IMR-90 (cell line): ENCODE measurements at places on chromosomes 13 and 19. TPM values are rescaled to one million over a fixed set of nuclear protein-coding genes. Genes with fewer than 3 reads are reported as not detected.

GRCh38 chr13:46355901-46356590 lies 31.0 kb downstream of the RUBCNL start:
- no peak for DNase-seq

DNA sequence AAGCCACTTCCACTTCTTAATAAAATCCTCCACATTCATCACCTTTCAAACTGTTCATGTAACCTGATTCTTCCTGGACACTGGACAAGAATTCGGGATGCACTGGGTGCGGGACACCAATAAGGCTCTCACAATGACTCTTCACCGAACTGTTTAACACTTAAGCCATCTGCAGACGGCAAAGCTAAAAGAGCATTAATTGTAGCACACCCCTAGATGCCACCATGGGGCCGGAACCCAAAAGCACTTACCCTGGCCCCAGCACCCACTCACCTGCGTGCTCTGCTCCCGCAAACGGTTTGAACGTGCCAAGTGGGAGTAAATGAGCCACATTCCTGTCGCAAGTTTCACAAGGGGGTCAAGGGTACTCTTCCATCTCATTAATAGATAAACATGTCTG lies 254.3 kb upstream of the PRR20A start:
- DNase-seq: no peak

GRCh38 chr13:89923736-89924135 lies 1423.8 kb upstream of the MIR17HG start:
- DNase-seq: peak; percentile 0

DNA sequence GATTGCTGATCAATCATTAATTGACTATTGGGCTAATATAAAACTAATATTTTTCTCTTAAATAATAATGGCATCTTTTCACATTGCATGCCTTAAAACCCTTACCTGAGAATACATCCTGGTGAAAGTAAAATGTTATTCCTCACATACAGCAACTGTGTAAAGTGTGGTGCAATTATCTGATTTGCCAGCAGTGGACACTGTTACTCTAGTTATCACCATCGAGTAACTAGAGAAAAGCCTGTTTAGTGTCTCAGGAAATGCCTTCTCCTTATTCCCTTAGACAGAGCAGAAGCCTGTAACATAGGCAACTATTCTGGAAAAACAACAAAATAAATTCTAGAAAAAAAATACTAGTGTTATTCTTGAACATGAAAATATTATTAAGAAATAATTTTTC lies 459.8 kb downstream of the FGF14 start:
- DNase-seq: peak; percentile 16

DNA sequence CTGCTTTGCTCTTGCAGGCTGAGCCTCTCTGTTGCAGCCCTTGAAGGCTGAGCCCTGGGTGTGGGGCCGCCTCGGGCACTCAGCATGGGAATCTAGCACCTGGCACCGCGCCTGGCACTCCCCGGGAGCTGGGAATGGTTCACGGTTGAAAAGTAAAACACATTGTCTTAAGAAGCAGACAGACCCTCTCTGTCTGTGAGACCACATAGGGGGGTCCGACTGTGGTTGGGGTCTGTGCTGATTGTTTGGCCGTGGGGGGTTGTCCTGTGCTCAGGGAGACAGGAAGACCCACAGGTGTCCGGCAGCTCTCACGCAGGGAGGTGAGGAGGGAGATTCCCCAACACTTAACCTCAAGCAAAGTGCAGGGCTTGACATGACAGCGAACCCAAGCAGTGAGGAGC lies 64.8 kb downstream of the SOX1 start:
- no peak for DNase-seq

- no peak for DNase-seq
Measured at GRCh38 chr19:48606463-48607358, at the start of gene SPACA4. Gene SPACA4, plus strand, starts transcription at chr19:48606742. Its CDS starts 237 bp downstream, at chr19:48606979.

GRCh38 chr13:44908266-44908665 lies 81.0 kb downstream of the NUFIP1 start:
- no peak for DNase-seq

DNA sequence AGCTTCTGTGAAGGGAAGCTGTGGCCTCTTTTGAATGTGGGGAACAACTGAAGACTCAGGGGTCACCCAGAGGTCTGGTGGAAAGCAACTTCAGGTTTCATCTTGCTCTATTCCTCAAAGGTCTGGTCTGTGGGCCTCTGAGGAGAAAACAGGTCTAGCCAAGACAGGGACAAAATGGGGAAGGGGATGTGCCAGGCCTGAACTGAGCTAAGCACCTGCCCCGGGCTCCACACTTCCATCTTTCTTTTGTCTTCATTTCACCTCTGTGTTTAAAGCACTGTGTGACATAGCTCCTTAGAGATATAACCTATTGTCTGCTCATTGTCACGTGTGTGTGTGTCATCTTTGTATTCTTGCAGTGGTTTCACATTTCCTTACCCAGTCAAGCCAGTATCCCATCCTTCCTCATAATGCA lies 19.9 kb upstream of the GDF15 start:
- DNase-seq: no peak

DNA sequence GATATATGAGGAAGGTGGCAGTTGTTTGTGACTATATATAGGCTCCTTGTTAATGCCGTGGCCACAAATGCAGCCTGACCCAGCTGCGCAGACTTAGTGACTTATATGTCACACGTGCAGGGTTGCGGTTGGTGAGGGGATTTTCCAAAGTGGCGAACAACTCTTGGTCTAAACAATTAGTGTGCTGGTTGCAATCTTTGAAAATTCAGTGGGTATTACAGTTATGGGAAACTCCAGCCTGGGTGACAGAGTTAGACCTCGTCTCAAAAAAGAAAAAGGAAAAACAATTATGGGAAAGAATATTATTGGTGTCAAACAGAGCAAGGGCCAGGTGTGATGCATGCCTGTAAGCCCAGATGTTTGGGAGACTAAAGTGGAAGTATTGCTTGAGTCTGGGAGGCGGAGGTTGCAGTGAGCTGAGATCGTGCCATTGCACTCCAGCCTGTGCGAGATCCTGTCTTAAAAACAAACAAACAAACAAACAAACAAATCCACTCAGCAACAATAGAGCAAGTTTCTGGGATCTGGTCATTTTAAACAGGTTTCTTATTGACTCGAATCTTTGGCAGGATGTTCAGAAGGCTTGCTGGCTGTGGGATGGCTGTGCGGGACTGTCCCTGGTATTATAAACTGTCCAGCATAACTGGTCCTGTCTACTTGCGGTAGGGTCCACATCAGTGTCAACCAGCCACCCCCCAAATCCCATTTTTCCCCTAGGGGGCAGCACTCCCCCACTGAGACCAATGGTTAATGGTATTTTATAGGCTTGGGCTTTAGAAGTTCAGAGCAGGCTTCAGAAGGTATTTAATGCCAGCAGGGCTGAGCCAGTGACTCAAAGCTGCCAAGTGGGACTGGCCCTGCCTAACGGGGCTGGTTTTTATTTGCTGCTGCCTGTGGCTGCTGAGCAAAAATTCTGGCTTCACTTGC lies 15.4 kb downstream of the RELB start:
- peak; percentile 63 for DNase-seq

DNA sequence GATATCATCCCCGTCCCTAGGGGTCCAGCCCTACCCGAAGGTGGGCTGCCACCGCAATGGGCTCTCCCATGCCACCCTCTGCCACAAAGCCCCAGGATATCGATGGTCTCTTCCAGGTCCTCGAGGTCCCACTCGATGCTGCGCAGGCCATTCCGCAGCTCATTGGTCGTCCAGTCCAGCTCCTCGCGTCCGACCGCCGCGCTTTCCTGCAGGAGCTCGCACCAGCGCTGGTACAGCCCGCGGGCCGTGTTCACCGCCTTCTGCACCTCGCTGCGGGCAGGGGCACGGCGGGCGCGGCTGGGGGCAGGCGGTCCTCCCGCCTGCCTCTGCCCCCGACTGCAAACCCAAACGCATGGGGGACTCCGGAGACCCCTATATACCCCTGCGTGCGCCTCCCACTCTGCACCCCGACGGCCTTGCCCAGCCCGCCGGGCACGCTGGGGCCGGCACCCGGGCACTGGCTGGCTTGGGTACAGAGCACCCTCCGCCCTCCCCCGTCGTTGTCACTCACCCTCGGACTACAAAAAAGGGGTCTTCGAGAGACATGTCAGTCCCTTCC lies 468 bp downstream of the STX10 start:
- DNase-seq: no peak

The UTP14C gene
- total RNA-seq: 12.5 and 16.4 TPM in 2 replicates

The NAPSA gene
- not detected in 2 replicates for total RNA-seq
